ENCODE measurements at places on chromosomes 1 and 21.

DNA sequence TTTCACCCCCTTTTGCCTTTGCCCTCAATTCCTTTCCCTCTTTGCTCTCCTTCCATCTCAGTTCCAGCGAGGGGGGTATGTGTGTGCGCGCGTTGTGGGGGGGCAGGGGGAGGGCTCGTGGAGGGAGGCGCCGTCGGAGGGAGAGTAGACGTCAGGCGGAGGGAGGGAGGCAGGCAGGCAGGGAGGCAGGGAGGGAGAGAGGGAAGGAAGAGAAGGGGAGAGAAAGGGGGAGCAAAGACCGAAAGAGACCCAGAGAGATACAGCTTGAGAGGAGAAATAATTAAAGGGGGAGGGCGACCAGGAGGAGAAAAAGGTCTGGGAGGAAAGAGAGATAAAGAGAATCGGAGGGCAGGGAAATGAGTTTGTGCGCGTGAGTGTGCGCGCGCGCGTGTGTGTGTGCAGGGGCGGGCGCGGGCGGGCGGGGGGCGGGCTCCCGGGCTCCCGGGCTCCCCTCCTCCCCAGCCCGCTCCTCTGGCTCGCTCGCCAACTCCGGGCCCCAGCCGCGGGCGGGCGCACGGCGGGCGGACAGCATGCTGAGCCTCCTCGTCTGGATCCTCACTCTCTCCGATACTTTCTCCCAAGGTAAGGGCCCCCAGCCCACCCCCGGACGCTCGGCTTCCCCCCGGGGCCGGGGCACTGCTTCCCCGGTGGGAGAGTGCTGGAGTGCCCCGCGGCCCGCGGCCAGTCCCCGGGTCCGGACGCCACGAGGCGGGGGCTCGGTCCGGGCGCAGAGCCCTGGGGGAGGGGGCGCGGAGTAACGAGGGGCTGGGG is at the start of gene KIRREL1:
TSS of gene KIRREL1 (plus strand) at position 499 of the 771 bp plus-strand sequence. CDS start at position 531, 32 bp downstream.
- DNase-seq, result peak; percentile 49

DNA sequence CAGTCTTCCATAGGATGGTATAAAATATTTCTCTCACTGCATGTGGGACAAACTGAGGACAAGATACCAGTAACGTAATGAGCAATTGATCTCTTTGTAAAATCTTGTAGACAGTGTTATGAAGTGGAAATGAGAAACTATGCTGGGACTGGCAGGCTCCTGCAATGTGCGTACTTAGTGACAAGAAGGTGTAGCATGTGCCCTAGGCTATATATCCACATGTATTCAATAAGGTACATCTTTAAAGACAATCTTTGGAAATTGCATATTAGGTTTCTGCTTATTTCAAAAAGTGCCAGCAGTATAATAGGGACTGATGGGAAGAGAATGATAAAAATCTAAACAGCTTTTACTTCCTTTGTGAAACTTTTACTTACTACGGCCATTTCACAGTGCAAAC is 81.9 kb upstream of the GREM2 start:
- no peak for DNase-seq

DNA sequence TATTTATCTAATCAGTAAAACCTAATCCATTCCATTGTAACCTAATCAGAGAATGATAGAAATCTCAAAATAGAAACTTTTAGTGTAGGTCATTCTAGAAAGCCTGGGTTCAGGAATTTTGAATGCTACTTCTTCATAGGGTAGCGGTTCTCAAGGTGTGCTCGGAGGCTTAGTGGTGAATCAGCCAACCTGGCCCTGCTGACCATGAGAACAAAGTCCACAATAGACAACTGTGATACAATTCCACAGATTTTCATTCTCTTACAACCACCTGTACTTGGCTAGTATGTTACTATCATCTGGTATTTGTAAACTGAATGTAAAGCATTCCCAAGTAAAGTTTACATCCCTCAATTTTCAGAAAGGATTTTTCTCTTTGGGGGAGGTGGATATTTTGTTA is 7.5 kb upstream of the PUM1 start:
- no peak for DNase-seq

DNA sequence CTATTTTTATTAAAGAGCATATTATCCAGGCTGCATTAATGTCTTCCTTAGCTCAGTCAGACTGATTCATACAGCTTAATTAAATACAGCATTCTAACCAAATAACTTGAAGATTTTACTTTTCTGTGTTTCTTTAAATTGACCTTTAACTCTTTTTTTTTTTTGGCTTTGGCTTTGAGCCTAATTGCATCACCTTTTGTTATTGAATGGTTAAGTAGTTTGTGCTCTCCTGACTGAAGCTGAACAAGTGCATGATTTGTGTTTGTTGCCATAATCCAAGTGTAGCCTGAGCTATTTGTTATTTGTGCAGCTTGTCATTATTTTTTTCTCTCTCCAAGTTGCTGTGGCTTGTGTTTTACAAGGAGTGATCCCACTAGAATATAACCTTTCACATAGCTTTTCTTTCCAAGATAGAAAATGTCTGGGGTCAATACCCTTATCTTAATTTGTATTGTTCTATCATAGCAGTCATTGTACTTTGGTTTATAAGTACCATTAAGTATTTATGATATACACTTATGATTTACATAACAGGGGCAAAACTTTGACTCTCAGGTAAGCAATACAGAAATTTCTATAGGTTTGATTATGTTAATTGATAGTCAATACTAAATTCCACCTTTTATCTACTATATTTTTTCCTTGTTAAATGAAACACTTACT is 31.6 kb downstream of the CDC14A start:
- DNase-seq, result no peak

GRCh38 chr1:165356876-165357275 is 361 bp upstream of the LMX1A start:
- DNase-seq, result no peak

DNA sequence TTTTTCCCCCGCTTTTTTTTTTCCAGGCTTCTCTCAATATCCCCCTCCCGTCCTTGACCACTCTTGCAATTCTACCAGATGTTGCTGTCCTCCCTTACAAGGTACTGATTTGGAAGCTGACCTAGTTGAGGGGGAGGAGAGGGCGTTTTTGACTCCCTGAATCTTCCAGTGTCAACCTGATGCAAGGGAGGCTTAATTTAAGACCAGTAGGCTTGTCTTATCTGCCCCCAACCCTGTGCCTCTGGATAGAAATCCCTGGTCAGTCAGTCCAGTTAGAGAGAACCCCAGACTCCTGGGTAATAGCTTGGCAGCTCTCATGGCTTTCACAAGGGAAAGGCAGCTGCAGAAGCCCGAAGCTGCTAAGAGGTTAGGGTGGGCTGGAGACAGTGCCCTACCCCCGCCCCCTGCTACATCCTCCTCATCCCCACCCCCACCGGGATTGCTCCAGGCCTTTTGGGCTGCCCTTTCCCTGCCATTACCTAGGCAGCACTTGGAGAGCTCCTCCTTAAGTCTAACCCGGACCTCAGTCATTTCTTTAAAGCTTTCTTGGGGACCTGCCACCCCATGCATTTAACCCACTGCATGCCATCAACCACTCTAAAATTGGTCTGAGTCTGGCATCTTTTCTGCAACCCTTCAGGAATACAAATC is 3.6 kb downstream of the ACKR1 start:
- no peak for DNase-seq

GRCh38 chr1:9331558-9332346 is 39.1 kb downstream of the SPSB1 start:
- DNase-seq, result no peak

GRCh38 chr21:45892156-45892915 is 89.2 kb upstream of the COL6A1 start:
- DNase-seq, result no peak

DNA sequence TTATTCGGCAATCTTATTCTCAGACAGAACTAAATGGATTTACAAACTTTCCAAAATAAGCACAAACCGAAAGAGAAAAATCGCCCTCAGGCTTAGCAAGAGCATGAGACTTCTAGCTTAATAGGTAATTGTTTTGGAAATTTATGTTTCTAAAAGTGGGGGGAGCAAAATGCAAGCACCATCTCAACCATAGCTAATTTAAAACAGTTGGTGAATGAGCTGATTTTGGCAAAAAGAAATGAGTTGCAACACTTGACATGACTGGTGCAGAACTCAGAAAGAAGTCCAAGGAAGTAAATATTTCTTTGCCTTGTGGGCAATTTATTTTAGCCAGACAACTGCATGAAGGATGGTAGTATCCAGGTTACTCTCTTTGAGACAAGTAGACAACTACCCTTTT is 71.5 kb upstream of the PTGFR start:
- DNase-seq, result no peak

DNA sequence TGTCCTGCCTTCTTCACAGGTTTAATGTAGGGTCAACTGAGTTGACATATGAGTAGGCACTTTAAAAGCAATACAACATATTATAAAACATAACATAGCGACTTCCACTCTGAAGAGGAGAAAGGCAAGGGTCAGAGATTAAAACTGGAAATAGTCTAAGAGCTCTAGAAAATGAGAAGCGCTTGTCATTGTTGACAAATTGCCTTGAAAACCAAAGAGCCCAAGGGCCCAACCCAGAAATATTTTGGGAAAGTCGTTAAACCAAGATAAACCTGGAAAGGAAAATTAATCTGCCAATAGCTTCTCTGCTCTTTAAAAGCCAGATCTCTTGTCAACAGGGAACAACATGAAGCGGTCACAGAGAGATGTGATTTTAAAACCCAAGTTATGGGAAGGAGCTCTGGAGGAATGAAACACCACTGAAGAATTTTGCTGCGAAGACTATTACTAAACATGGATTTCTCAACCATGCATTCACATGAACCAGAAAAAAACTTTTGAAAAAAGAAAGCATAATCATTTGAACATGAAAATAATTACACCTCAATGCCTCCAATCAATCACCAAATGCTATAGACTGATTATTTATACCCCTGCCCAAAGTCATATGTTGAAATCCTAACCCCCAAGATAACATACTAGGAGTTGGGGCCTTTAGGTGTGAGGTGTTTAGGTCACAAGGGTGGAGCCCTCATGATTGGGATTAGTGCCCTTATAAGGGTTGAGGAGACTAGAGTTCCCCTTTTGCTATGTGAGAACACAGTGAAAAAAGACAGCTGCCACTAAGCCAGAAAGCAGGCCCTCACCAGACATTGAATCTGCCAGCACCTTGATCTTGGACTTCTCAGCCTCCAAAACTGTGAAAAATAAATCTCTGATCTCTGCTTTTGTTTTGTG is 33.0 kb upstream of the MTF1 start:
- no peak for DNase-seq

DNA sequence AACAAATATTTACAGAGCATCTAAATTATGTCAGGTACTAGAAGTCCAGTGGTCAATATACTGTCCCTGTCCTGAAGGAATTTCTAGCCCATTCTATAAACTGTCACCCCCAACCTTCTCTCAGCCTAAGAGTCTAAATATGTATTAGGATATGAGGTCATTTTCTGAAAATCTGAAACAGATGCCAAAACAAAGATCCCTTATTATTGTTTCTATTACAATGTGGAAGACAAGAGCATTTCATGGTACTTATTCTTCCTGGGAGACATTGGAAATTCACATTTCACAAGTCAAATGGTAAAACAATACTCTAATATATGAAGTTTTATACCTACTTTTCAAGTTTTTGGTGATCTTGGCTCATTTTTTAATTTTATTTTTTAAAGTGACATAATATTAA is 2.6 kb downstream of the CLCA1 start:
- DNase-seq, result no peak

DNA sequence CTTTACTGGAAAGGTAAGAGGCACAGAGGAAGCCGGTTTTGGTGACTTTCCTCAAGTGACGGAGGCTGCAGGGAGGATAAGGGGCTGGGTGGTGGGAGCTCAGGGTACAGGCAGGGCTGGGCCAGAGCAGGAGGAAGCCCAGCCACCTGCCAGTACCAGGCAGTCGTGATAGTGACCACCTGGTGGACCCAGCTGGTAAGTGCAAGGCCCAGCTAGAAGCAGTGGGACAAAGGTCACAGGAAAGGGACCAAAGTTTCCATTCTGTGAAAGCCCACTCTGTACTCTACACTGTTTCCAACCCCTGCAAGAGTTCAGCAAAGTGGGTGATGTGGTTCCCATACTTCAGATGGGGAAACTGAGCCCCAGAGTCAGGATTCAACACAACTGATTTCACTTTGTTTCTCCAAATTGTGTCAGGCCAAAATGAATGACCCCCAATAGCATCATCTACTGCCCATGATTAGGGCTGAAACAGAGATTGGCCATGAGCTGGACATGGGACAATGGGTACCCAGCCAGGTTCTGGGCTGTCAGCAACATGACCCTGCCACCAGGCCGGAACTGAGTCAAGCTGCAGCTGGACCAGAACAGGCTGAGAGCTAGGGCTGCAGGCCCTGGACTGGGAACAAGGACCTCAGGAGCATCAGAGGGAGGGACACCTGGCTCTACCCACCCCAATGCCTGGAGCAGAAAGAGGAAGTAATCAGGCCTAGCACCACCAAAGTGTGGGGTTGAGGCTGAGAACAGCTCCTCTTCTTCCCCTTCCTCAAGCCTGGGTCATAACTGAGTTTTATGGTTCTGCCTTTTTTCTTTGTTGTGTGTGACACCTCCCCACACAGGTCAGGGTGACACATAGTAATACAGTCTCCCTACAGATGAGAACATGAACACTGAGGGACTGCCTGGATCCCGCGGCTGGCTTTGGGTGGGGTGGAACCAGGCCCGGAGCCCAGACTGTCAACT is 50.2 kb downstream of the KCNN3 start:
- peak; percentile 63 for DNase-seq

DNA sequence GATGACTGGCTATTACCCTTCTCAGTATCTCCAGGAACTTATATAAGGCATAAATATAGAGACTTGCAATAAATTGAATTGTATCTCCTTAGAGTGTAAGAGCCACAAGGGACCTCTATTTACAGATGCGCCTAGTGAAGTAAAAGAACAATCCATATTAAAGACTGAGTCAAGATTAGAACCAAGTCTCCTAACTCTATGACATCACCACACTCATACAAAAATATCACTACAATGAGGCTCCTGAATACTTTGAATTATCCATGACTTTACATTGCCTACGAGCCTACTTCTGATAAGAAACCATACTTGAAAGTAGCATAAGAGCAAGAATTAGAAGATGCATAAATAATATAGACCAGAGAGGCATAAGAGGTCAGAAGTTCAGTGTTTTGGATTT is 18.8 kb downstream of the DPYD start:
- no peak for DNase-seq

DNA sequence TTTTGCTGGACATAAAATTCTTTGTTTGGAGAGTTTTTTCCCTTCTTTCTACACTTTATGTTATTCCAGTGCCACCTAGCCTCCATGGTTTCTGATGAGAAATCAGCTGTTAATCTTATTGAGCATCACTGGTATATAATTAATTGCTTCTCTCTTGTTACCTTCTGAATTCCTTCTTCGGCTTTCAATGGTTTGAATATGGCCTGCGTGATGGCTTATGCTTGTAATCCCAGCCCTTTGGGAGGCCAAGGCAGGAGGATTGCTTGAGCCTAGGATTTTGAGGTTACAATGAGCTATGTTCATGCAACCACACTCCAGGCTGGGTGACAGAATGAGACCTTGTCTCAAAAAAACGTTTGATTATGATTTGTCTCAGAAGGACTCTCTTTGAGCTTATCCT is 13.0 kb upstream of the CNIH4 start:
- no peak for DNase-seq

GRCh38 chr21:14300074-14300473 is 82.9 kb downstream of the HSPA13 start:
- DNase-seq, result no peak
